ENCODE measurements at places on chromosomes 5 and 9. TPM values are rescaled to one million over a fixed set of nuclear protein-coding genes. Genes with fewer than 3 reads are reported as not detected.

DNA sequence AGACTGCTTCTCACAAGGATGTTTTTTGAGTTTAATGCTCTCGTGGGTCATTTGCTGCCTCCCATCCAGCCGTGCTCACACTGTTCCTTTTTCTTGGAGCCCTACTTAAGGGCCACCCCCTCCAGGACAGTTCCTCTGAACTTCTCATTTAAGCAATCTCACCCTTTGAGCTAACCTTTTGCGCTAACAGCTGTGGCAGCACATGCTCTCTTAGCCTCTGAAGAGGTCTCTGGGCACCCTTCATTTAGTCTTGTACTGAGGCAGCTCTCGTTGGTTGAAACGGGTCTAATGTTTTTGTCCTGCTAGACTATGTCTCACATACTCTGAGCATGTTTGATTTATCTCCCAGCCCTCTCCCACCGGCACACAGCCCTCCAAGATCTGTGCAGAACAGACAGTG, 11.8 kb downstream of the ALDH1B1 start:
- no peak overlapping the region for H3K27ac ChIP-seq
- H3K4me3 ChIP-seq: no peak overlapping the region
- H3K27me3 ChIP-seq: peaks cover 2% of the 10 kb centered on the region
- DNase-seq: no peak
- peaks cover 3% of the 10 kb centered on the region for H3K4me1 ChIP-seq

- no peaks in the 10 kb centered on the region for H3K27me3 ChIP-seq
- H3K36me3 ChIP-seq: no peaks in the 10 kb centered on the region
- no peak overlapping the region for H3K4me3 ChIP-seq
- no peak for DNase-seq
- H3K27ac ChIP-seq: no peak overlapping the region
- H3K4me1 ChIP-seq: no peaks in the 10 kb centered on the region
Observed at GRCh38 chr5:119010206-119010605, 21.9 kb upstream of the DTWD2 start.

DNA sequence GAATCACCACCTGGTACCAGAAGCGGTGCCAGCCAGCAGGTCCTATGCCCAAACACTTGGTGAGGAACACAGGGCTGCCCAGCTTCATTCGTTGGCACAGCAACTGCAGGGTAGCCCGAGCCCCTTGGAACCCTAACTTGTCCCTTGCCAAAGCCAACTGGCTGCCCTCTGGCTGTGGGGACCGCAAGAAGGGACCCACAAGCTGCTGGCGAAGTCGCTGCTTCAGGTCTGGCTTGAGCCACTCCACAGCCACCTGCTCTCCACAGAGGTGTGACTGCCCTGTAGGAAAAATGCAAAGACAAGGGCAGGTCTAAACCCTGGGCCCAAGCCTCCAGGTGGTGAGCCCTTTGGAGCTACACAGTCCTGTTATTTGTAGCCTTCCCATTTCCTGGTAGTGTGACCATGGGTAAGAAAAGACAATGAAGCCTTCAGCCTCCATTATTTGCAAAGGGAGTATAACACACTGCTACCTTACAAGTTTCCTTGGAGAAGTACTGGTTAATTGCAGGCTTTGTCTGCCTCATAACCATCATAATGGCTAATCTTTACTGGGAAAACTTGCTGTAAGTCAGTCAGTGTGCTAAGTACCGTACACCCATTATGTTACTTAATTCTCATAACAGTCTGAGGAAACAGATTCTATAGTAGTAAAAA, 1.8 kb downstream of the DND1 start:
- peaks cover 81% of the 10 kb centered on the region for H3K36me3 ChIP-seq
- peaks cover 5% of the 10 kb centered on the region for H3K4me1 ChIP-seq
- H3K27ac ChIP-seq: no peak overlapping the region

GRCh38 chr5:2755076-2755680, 3.7 kb upstream of the IRX2 start:
- peaks cover 3% of the 10 kb centered on the region for H3K4me1 ChIP-seq
- DNase-seq: no peak
- H3K36me3 ChIP-seq: no peaks in the 10 kb centered on the region
- H3K27ac ChIP-seq: no peak overlapping the region

GRCh38 chr9:4306777-4307121, 6.9 kb upstream of the GLIS3 start:
- peaks cover 3% of the 10 kb centered on the region for H3K27me3 ChIP-seq
- no peak overlapping the region for H3K4me3 ChIP-seq
- H3K27ac ChIP-seq: no peak overlapping the region
- no peaks in the 10 kb centered on the region for H3K4me1 ChIP-seq
- no peaks in the 10 kb centered on the region for H3K36me3 ChIP-seq
- DNase-seq: no peak

GRCh38 chr5:65446682-65447081, 35.0 kb downstream of the ADAMTS6 start:
- no peak overlapping the region for H3K27ac ChIP-seq
- H3K27me3 ChIP-seq: no peaks in the 10 kb centered on the region
- no peak overlapping the region for H3K4me3 ChIP-seq
- H3K4me1 ChIP-seq: no peaks in the 10 kb centered on the region
- no peak for DNase-seq

GRCh38 chr5:936149-937144, 43.8 kb downstream of the TRIP13 start:
- H3K27ac ChIP-seq: no peak overlapping the region
- H3K4me1 ChIP-seq: no peaks in the 10 kb centered on the region
- no peak for DNase-seq
- H3K27me3 ChIP-seq: no peaks in the 10 kb centered on the region
- H3K36me3 ChIP-seq: no peaks in the 10 kb centered on the region
- no peak overlapping the region for H3K4me3 ChIP-seq

- no peak overlapping the region for H3K27ac ChIP-seq
- no peaks in the 10 kb centered on the region for H3K36me3 ChIP-seq
Observed at GRCh38 chr5:110258460-110259216, 467.8 kb downstream of the TMEM232 start.

- peaks cover 59% of the 10 kb centered on the region for H3K4me1 ChIP-seq
- peaks cover 78% of the 10 kb centered on the region for H3K36me3 ChIP-seq
- no peaks in the 10 kb centered on the region for H3K27me3 ChIP-seq
- no peak for DNase-seq
- H3K27ac ChIP-seq: peak overlapping the region; percentile 13
- no peak overlapping the region for H3K4me3 ChIP-seq
Observed at GRCh38 chr9:127942216-127943010, 4.8 kb upstream of the DPM2 start.

Gene KCNMB1
- total RNA-seq: 0.06 TPM

Gene PTGES
- total RNA-seq: 0.25 TPM

Gene MPDZ
- total RNA-seq: not detected

Gene AQP3
- 106 TPM for total RNA-seq

Gene TAF1L
- total RNA-seq: not detected

Measured in CD4-positive, alpha-beta T cell (primary cell).